ENCODE measurements at places on chromosomes 11 and 22. TPM values are rescaled to one million over a fixed set of nuclear protein-coding genes. Genes with fewer than 3 reads are reported as not detected.
A peak's percentile ranks its signal among the peaks of the same experiment; 100 is the strongest.

The KRTAP5-8 gene
- not detected for total RNA-seq

The EXPH5 gene
- total RNA-seq, result 14.0 TPM

The KCTD14 gene
- total RNA-seq, result 13.3 TPM

The OR52N4 gene
- total RNA-seq, result not detected

DNA sequence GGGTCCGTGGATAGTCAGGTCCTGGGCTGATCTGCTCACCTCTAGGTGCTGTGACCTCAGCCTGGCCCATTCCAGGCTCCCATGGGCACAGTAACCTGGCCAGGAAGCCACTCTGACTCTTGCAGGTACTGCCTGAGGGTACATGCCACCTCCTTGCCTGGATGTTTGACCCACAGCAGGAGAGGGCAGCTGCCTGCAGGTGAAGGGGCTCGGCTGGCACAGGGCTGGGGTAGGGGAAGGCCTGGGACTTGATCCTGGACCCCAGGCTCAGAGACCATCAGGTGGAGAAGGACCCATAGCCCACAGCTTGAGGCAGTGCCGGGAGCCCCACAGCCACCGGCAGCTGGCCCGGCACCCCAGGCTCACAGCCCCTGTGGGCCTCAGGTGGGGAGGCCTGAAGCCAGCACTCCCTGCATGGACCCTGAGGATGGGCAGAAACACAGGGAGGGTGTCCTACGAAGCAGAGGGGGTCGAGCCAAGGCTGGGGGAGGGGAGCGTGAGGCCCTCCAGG, 2.7 kb downstream of the LRRC56 start:
- no peak for DNase-seq

DNA sequence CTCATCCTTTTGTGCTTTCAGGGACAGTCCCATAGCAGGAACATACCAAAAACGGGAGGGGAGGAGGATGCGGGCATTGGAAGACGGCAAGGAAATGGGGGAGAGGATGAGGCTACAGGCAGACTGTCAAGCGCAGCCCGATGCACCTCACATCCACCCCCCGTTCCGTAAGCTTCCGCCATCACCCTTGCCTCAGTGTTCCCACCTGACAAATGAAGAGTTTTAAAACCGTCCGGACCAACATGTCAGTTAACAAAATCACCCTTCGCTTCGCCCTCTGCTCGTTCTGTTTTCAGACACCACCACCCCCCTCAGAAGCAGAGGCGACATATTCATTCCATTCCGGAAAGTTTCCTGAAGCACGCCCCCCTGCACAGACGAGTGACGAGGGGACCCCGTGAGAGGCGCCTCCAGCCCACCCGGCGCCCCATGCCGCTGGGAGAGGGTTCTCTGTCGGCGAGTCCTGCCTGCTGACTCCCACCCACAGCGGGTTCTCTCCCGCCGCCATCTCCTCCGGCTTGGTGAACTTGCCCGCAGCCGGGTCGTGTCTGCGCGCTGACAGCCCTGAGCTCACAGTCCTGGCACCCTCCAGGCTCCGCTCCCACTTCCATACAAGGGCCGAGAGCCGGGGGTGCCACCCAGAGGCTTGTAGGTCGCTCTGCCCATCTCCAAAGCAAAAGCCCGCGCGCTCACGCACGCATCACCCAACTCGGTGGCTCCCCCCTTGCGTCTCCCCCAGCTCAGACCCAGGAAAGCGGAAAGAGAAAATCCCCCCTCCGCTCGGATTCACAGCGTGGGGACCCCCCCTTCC, 1.5 kb downstream of the IGSF9B start:
- DNase-seq, result no peak

DNA sequence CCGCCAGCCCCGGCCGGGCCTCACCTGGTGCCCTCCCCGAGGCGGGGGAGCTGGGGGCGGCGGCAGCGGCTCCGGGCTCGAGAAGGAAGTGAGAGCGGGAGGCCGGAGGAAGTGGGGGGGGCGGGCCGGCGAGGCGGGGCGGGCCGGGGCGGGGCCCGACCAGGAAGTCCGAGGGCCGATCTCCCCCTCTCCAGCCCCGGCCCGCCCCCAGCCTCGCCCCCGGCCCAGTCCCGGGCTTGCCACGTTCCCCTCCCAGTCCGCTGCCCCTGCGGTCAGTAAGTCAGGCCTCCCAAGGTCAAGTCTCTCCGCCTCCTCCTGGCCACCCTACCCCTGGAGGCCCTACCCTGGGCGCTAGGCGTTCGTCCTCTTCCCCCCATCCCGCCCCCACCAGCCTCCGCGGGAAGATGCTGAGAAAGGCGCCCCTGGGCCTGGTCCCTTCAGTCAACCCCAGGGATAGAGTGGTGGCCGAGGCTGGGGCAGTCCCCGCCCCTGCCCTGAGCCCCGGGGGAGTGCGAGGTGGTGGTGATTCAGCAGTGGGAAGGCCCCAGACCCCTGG, at the start of gene RHOG:
RHOG (minus strand) TSS at position 90 of the 556 bp plus-strand sequence. CDS start 12,821 bp downstream, outside the sequence.
- peak; percentile 81 for DNase-seq

DNA sequence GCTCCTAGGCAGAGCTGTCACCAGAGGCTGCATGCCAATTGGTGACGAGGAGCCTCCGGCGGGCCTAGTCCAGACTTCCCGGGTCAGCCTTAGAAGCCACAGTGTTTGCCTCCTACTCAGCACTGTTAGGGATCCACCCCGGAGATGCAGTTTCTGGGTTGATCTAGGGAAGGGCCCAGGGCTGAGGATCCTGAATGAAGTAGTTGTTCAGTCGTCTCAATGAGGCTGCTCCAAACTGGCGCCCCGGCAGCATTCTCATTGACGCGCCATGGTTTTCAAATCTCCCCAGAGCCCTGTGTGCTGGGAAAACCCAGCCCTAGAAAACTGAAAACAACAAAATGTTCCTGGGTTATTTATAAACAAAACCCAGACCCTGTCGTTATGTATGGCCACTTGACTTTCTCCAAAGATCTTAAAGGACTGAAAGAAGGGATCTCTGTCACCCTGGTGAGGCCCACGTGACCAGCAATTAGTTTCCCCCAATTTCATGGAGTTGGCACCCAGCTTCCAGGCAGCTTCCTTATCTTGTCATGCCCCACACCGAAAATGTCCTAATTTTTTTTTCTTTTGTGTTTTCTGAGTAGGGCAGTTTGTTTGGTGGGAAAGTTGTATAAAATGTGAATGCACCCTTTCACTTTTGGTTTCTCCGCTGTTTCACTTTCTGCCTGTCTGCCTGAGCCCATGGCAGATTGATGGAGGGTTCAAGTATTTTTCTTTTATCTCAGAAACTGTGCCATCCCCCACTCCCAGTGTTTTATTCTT, 2.0 kb upstream of the EHD1 start:
- DNase-seq, result no peak

DNA sequence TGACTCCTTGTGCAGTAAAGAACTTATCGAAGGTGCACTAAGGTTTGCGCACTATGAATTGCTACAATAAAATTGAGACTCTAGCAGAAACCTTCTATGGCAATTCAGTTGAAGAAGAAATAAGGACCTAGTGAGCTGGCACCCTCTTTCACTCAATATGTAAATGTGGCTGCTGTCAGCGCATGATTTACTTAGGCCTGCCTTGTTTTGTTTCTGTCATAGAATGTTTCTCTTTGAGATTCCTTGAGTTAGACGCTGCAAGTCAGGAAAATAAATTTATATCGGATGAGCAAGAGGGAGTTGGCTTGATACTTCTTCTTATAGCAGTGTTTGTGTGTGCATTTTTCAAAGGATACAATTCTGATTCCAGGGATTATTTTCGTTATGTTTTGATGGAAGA, 322.1 kb downstream of the BLID start:
- DNase-seq, result no peak

GRCh38 chr11:135022454-135022853, 610.4 kb upstream of the B3GAT1 start:
- no peak for DNase-seq

- no peak for DNase-seq
Observed at GRCh38 chr11:110519796-110520195, 90.0 kb downstream of the FDX1 start.

GRCh38 chr22:25759825-25760231, 17.8 kb downstream of the MYO18B start:
- DNase-seq, result no peak

DNA sequence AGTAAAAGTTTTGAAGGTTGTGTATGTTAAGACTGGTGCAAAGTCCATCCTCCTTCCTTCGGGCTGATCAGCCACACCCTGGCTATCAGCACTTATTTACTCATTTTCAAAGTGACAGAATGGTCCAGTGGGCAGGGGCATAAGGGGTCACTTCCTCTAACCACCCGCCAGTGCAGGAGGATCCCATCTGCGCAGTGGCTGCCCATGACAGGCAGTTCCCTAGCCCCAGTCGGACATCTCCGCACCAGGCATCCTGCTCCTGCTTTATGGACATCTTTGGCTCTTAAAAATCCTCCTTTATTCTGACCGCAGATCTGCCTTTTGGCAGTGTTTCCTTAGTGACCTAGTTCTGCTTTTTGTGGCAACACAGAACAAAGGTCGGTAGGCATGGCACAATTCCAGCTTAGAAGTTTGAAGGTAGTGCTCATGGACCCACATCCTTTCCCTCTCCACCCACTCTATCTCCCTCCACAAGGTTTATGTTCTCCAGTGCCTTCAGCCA, 55.9 kb downstream of the BMAL1 start:
- DNase-seq, result peak; percentile 54

- DNase-seq, result no peak
Observed at GRCh38 chr11:8566613-8567210, 27.3 kb downstream of the STK33 start.

- DNase-seq, result no peak
Observed at GRCh38 chr11:37973941-37974340, 1375.9 kb upstream of the RAG2 start.

Measured in stomach (tissue), 19 donors.